ENCODE measurements at places on chromosomes 1 and 21.

GRCh38 chr1:162724583-162725120 lies 65.8 kb upstream of the HSD17B7 start:
- DNase-seq: no peak

DNA sequence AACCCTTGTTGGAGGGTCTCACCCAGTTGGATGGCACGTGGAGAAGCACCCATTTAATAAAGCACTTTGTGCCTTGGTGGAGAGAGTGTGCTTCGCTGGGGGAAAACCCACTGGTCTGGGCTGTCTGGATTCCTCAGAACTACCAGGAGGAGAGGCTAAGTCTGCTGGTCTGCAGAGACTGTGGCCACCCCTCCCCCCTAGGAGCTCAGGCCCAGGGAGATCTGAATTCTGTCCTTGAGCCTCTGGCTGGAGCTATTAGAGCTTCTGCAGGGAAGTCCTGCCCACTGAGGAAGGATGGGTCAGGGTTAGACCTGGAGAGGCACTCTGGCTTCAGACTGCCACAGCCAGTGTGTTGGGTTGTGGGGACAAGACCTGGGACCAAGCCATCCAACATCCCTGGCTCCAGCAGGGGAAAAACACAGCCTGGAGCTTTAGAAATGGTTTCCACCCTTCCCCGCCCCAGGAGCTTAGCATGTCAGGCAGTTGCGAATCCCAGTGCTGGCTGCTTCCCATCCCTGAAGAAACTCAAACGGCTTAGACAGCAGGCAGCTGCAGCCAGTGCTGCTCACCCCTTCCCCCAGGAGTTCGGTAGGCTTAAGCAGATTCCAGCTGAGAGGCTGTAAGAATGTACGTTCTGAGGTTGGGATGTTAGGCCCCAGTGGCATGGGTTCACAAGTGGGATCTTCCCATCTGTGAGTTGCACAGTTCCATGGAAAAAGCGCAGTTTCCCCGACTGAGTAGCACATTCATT lies 288.3 kb downstream of the TGFB2 start:
- DNase-seq: no peak

DNA sequence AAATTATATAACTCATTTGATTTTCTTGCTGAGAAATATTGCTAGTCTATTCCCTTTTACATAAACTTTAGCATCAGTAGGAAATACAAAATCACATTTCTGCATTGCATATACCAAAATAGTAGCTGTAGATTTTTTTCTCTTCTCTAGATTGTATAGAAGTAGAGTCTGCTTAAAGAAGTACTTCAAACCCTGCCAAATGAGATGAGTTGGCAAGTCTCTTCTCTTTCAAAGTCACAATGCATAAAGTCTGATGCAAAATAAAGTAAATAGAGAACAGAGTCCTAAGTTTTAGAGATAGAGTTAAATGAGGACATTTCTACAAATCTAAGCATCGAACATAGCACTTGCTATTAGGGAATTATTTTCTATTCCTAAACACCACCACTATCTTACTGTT lies 6.4 kb downstream of the PLPPR4 start:
- DNase-seq: no peak

- no peak for DNase-seq
These were observed 199.5 kb downstream of the TPR start for GRCh38 chr1:186175588-186175987.

- no peak for DNase-seq
These were observed 97.9 kb downstream of the RPS6KC1 start for GRCh38 chr1:213148905-213149304.

DNA sequence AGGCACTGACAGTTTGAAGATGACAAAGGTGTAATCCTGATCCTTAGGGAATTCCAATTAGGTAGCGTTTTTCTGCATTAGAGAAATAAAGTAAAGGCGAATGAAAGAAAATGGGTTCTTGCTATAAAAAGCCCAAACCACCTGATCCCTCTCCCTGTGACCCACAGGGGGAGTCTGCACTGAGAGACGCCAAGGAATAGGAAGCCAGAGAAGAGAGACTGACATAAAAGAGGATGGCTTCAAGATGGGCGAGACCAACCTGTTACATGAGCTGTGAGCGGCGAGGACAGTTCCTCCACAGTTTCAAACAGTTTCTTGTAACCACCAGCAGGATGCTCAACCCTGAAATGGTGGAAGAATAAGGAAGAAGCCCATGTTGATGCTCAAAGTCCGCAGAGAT lies 1.4 kb downstream of the RPE65 start:
- DNase-seq: no peak

DNA sequence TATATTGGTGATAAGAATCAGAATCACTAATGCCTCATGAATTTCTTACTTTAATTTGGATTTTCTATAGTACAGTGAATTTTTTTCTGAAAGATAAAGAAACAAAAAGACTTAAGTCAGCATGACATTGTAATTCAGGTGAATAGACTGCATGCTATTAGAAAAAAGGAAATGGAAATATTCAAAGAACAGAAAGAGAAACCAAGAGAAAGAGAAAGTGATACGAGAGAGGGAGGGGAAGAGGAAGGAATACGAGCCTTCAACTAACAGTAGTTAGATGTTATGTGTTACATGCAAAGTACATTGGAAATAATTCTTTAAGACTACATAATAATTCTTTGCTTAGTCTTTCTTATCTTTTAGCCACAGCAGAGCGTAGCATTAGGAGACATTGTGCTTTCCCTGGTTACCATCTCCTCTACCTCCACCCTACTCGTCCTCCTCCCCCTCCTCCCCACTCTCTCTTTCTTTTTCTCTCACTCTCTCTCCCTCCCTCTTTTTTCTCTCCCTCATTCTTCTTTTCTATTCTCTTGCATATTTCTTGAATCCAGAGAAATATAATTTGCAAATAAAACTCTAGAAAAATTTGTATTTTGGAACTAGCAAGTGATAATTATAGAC lies 46.4 kb upstream of the ADGRL4 start:
- DNase-seq: no peak

DNA sequence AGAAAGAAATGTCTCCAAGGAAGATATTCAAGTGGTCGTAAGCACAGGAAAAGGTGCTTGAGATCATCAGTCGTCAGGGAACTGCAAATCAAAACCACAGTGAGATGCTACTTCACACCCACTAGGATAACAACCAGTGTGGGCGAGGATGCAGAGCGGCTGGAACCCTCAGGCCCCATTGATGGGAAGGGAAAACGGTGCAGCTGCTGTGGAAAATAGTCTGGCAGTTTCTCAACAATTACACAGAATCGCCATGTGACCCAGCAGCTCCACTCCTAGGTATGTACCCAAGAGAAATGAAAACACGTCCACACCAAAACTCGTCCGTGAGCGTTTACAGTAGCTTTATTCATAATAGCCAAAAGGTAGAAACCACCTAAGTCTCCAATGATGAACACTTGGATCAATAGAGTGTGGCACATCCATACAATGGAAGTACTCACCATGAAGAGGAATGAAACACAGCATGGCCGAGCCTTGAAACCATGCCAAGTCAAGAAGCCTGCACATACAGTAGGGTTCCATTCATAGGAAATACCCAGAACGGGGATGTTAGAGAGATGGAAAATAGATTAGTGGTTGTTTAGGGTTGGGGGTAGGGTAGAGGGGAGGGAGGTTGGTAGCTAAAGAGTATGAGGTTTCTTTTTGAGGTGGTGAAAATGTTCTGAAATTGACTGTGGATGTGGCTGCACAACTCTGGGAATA lies 6.1 kb downstream of the DFFB start:
- no peak for DNase-seq

DNA sequence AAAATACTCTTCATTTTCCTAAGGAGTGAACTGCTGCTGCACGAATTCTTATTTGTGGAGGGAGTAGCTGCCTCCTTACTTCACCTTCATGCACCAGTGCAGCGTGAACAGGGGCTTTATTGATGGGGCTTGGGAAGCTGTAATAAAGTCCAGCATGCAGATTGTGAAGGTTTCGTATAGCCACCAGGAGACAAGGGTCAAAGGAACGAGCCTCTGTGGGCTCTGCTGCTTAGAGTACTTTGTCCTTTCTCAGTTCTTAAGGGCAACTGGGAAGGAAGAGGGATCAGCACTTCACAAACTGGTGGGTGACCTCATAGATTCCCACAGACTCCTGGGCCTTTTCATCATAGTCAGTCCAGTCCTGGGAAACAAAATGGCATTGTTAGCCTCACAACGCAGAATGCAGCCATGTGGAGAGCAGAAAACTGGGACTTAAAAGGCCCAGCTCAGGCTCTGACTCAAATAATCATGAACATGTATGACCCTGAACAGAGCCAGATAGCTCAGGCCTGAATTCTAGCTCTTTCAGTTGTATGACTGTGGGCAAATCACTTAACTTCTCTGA lies 6.0 kb downstream of the CZIB start:
- DNase-seq: no peak

DNA sequence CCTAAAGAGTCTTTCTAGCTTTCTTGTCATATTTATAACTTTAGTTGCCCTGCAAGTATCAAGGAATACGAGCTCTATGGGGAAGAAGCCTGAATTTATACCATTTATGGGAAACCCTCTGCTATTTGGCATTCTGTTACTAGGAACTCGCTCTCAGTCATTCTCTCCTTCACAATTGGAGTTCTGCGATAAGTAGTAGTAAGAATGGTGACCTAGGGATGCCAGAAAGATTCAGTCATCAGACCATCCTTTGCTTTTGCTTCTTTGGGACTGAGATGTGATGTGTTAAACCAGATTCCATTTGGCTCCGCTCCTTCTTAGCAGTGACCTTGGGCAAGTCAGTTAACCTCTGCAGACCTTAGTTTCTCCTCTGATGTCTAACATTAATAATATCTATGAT lies 256.5 kb downstream of the FGGY start:
- DNase-seq: no peak

DNA sequence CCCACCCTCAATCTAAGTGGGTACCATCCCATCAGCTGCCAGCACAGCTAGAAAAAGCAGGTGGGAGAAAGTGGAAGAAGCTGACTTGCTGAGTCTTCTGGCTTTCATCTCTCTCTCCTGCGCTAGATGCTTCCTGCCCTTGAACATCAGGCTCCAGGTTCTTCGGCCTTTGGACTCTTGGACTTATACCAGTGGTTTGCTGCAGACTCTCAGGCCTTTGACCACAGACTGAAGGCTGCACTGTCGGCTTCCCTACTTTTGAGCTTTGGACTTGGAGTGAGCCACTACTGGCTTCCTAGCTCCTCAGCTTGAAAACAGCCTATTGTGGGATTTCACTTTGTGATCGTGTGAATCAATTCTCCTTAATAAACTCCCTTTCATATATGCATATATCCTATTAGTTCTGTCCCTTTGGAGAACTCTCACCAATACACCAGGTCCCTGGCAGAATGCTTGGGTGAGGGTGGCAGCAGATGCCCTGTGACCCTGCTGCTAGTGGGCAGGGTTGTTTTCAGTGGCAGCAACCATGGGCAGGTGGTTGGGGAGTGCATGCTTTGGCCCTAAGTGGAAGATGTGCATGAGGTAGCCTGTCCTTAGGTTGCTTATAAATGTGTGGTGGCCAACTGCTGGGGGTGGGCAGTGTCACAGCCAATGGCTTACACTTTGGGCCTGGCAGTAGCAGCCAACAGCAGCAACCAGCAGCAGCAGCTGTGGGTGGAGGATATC lies 10.8 kb upstream of the ADAM30 start:
- DNase-seq: no peak

- no peak for DNase-seq
These were observed 12.8 kb downstream of the NDC1 start for GRCh38 chr1:53825306-53825705.

GRCh38 chr1:22471078-22471477 lies 19.4 kb downstream of the ZBTB40 start:
- DNase-seq: no peak

DNA sequence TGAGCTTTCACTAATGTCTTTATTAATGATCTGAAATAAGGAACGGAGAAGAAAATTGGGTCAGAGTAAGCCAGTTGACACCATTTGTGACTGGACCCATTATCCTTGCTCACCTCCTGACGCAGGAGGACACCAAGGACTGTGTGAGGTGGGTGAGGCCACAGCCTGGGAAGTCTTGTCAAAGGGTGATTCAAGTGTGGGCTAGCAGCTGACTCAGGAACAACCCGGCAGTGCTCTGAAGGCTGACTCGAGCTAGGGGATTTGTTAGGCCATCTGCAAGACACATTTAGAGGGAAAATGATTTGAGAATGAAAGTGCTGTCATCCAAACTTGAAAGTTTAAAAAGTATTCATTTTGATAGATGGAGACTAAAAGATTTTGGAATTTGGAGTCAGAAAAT lies 21.2 kb downstream of the PRRX1 start:
- DNase-seq: no peak

DNA sequence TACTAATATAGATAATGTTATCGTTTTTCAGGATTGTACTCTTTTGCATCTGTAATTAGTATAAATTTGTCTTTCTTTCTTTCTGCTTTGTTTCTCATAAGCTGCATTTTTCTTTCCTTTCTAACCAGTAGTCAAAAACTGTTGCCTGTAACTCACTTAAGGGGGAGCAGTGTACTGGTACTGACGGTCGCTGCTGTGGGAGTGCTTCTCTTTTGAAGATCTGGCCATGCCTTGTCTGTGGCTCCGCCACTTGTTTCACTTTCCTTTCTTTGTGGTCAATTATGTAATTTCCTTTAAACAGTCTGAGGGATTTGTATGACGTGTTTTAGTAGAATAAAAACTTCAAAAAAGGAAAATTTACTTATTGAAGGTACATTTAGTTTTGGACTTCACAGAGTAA lies 37.0 kb downstream of the MIA3 start:
- peak; percentile 84 for DNase-seq

- no peak for DNase-seq
These were observed 33.8 kb upstream of the RCAN3 start for GRCh38 chr1:24468685-24469316.

Data from inflammatory macrophage (primary cell).